ENCODE measurements at places on chromosomes 3 and 15. TPM values are rescaled to one million over a fixed set of nuclear protein-coding genes. Genes with fewer than 3 reads are reported as not detected.

GRCh38 chr3:126971891-126972351 is 11.0 kb upstream of the PLXNA1 start:
- peak; percentile 84 for DNase-seq

DNA sequence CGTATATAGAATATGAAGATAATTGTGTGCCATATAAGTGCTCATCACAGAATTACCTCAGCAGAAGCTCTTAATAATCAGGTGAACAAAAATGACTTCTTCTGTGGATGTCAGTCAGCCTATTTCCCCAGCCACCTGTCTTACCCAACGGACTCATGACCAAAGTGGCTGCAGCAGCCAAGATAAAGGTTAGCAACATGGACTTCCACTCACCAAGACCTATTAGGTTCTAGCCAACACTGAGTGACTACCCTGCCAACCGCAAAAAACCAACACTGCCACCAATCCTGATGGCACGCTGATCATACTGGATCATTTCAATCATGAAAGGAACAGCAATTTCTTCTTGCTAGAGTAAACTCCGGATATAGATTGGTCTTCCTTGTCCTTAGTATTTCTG is 12.1 kb downstream of the SEC11A start:
- no peak for DNase-seq

DNA sequence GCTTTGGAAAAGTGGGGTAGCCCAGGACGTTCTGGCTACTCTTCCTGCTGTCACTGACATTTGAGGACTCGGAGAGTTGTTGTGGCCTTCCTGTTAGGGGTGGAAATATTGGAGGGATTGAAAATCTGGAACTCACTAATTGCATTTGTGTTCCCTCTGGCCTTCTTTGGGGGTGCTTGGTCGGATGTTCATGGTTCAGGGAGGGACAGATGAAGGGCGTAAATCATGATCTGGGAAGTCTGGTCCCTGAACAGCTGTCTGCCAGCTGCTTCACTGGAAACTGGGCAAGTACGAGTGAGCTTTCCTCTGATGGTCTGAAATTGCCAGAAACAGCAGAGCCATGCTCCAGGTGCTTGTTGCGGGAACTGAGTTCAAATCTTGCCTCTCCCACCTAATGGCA is 327.8 kb upstream of the C2CD4B start:
- DNase-seq, result peak; percentile 61

GRCh38 chr3:2568929-2569328 is 470.3 kb downstream of the CNTN4 start:
- no peak for DNase-seq

- no peak for DNase-seq
Observed at GRCh38 chr15:79834495-79834894, 62.3 kb downstream of the MTHFS start.

- DNase-seq, result no peak
Observed at GRCh38 chr3:47890828-47891612, 88.1 kb downstream of the DHX30 start.

- DNase-seq, result peak; percentile 13
Observed at GRCh38 chr3:45830121-45830520, 11.8 kb downstream of the LZTFL1 start.

DNA sequence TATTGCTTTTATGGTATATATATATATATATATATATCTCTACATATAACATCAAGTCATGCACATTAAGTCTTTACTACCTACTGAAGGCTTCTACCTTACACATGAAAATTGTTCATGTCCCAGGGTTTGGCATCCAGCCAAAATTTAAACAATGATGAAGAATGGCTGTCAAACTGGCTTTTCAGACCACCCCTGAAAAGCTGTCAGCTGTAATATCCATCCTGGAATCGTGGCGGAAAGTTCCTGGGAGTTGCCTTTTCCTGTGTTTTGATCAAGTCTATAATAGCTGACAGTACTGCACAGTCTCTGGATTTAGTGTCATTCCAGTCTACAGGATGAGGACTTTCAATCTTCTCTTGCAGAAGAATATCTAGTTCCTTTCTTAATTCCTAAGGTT is 48.3 kb downstream of the DHX36 start:
- DNase-seq, result no peak

GRCh38 chr3:79378064-79378463 is 389.7 kb downstream of the ROBO1 start:
- DNase-seq, result no peak

- DNase-seq, result no peak
Observed at GRCh38 chr3:188853856-188854771, 317.7 kb upstream of the TPRG1 start.

- no peak for DNase-seq
Observed at GRCh38 chr15:80898040-80898439, 91.6 kb downstream of the MESD start.

DNA sequence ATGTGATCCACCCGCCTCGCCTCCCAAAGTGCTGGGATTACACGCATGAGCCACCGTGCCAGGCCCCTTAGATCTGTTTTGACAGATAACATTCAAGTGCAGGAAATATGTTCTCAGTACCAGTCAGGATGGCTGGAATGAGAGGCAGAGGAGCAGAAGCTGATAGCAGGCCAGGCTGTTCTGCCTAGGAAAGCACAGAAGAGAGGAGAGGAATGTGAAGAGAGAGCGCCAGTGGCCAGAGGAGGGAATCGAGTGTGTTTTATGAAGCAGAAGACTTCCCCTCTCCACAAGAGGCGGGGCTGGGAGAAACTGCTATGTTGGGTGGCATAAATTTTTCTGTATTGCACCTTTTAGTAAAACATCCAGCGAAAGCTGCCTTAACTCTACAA is 32.0 kb upstream of the RYK start:
- DNase-seq, result no peak

- no peak for DNase-seq
Observed at GRCh38 chr15:23686466-23687142, 501 bp downstream of the NDN start.

DNA sequence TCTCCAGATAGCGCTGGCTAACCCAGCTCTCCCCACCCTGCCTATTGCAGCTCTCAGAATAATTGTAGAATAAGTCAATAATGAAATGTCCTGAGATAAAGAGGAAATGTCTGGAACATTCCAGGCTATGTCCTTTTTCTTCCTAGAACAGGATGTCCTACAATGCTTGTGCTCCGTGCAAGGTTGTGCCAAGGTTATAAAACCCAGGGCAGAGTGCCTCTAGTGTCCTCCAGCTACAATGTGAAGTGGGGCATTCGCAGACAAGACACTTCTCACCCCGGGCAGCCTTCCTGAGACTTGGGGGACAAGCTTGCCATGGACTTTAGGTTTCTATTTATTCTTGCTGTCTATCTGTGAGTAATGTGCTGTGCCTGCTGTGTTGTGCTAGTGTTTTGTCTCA is 900.6 kb downstream of the TUSC7 start:
- DNase-seq, result no peak

DNA sequence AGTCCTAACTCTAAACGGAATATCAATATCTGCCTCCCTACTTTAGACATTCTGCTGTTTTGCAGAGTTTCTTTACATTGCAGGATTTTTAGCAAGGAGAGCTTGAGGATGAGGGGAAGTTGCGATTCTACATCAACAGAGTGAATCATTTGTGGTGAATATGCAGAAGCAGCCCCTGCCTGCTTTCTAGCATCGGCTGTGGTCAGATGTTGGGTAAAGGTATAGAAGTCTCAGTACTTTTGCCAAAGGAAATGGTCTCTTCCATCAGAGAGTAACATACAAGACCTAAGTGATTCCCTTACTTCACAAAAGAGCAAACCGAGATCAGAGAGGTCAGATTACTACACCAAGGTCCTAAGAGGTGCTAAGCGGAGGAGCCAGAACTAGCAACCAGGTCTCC is 15.2 kb downstream of the ST3GAL6 start:
- peak; percentile 65 for DNase-seq

DNA sequence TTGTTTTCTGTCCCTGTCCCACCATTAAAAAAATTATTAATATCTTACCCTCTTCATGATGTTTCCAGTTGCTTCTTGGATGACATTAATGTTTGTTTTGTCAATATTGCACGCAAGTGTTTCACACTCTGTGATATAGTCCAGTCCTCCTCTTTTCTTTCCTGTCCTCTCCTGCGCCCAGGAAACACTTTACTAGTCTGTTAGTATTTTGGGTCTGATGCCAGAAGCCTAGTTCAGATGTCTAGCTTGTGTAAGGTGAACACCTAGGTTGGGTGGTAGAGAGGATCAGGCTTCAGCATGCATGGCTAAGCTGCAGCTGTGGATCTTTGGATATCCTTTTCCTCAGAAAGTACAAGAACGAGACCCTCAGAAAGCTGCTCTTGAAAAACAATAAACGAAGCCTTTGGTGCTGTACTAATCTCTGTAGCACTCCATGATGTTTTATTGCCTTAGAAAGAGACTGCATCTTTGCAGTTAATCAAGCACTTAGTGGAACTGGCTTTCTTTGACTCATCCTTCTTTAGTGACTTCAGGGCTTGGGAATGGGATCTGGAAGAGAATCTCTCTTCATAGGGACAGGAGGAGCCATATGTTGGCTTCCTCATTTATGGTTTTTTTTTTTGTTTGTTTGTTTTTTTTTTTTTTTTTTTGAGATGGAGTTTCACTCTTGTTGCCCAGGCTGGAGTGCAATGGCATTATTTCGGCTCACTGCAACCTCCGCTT is 253.4 kb downstream of the LPP start:
- peak; percentile 41 for DNase-seq

RTP1 gene
- total RNA-seq, result not detected

SPSB4 gene
- not detected for total RNA-seq

LRTM1 gene
- total RNA-seq, result 1.6 TPM

PRTG gene
- total RNA-seq, result 13.3 TPM

RBPMS2 gene
- total RNA-seq, result not detected

MUC4 gene
- total RNA-seq, result not detected

TNNC1 gene
- not detected for total RNA-seq

MAP6D1 gene
- total RNA-seq, result 1.1 TPM

FOXB1 gene
- not detected for total RNA-seq

FBXL2 gene
- total RNA-seq, result 9.5 TPM

ARNT2 gene
- 1.5 TPM for total RNA-seq

NPAP1 gene
- total RNA-seq, result not detected

PPP2R3A gene
- 15.1 TPM for total RNA-seq

Measured in RPMI7951 (cell line).